ENCODE measurements at places on chromosomes 6 and 20.

GRCh38 chr6:37321101-37321500, 32.7 kb upstream of the RNF8 start:
- DNase-seq: no peak

DNA sequence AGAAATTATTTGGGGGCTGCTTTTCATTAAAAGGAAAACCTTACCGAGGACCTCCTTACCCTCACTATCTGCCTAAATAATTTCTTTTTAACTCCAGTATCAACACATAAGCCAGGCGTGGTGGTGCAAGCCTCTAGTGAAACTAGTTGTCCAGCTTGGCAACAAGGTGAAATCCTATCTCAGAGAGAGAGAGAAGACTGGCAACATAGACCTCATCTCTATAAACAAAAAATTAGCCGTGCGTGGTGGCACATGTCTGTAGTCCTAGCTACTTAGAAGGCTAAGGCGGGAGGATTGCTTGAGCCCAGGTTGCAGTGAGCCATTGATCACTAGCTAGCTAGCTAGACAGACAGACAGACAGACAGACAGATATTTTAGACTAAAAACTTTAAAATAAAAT, 92.5 kb downstream of the ARMC2 start:
- DNase-seq: no peak

DNA sequence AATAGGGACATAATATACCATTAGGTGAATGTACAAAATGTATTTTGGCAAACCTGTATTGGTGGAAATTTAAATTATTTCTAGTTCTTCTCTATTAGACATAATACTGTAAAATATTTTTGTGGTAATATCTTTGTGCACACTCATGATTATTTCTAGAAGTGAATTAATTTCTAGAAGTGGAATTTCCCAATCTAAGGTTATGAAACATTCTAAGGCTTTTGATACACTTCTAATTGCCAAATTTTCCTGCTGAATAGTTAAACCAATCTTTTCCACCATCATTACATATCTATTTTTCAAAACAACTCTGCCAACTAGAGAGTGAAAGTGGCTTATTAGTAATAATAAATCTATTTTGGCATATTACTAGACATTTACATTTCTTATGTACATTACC, 1.8 kb upstream of the CCND3 start:
- no peak for DNase-seq

GRCh38 chr6:84278321-84278998, 51.0 kb upstream of the CEP162 start:
- no peak for DNase-seq

- no peak for DNase-seq
Observed at GRCh38 chr6:3793545-3793944, 42.0 kb upstream of the PXDC1 start.

- no peak for DNase-seq
Observed at GRCh38 chr6:169968541-169969270, 217.3 kb downstream of the ERMARD start.

DNA sequence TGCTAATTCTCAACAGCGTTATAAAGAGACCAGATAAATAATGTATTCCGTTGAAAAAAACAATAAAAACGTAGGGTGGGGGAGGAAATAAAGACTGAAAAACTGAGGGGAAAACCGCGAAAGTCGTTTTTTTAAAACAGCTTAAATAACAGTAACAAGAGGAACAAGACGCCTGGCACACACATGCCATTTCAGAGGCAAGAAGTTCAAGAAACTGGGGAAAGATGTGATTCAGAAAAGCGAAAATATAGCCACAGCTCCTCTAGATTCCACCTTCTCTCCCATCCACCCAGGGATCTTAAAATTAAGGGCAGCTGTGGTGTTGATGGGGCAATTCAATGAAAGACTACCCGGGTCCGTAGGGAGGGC, 1.3 kb downstream of the EPB41L2 start:
- no peak for DNase-seq

DNA sequence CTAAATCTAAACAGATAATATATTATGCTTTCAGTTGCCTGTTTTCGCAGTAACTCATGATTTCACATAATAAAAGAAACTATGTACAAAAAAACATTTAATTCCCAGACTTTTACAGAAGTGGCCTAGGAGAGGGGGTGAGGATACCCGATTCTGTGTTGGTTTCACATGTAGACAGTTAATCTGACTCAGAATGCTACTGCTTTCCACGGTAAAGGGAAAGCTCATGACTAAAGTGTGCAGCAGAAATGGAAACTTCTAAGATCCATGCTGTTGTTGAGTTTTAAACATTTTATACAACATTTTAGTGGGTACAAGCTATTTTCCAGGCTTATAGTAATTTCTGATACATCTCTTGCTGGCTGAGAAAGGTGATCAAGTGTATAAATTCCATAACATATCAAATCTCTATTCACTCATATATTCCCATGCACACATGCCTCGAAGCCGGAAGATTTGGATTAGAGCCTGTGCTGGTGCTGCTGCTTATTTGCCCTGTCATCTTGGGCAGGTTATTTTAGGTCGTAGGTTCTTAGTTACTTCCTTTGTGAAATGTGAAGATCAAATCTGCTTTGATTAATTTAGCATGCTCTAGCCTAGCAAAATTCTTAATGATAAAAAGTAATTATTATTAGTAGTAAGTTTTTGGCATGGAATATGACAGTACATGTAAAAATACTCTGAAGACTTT, 896.7 kb upstream of the MAP3K7 start:
- DNase-seq: no peak

DNA sequence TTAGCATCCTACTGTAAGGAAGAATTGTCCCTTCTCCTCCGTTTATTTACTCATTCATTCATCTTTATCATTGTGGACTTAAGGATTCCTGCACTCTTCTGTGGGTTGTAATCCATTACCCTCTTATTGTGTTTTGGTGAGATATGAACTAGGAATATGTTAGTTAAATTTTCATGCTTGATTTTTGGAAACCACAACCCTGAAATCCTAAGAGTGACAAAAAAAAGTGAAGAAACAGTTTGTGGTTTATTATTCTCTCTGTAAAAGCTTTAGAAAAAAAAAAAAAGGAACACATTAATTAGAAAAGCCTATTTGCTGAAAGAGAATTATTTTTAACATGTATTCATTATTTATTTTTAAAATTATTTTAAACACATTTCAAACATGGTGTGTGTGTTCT, 36.7 kb upstream of the INSM1 start:
- no peak for DNase-seq

GRCh38 chr6:167575158-167575696, 250.3 kb downstream of the TTLL2 start:
- DNase-seq: no peak

DNA sequence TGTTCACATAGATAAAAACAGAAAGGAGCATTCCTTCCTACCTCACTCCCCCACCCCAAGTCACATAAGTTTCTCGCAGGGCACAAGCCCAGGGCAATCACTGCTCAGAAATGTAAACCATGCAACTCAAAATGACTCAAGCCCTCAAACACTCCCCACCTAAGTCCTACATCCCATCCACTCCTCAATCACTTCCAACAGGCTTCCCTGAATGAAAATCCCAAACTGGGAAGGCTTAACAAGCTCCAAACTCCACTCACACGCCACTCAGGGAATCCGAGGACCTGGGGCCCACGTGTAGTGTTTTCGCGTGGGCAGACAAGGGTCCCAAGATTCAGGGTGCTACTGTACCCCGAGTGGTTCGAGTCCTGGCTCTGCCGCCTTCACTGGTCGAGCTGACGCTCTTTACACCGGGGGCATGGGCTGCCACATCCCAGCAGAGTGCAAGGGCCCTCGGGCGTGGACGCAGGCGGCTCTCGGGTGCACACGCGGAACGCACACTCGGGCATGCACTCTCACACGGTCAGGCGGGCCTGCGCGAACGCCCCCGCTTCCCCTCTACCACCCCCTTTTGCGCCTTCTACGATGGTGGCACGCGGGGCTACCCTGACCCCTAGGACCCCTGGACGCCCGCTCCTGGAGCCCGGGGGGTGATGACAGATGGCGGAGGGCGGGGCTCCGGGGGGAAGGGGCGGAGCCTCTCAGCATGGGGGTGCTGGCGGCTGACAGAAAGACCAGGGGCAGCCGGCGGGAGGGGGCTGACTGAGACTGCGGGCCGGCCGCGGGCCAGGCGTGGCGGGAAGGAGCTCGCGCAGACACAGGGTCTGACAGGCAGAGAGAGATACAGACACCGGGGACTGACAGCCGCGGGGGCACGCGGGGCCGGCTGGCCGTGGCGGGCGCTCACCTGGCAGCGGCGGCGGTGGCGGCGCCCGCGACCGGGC, 657 bp downstream of the ZHX3 start:
- peak; percentile 81 for DNase-seq

- no peak for DNase-seq
Observed at GRCh38 chr20:40232273-40232672, 456.8 kb downstream of the MAFB start.

DNA sequence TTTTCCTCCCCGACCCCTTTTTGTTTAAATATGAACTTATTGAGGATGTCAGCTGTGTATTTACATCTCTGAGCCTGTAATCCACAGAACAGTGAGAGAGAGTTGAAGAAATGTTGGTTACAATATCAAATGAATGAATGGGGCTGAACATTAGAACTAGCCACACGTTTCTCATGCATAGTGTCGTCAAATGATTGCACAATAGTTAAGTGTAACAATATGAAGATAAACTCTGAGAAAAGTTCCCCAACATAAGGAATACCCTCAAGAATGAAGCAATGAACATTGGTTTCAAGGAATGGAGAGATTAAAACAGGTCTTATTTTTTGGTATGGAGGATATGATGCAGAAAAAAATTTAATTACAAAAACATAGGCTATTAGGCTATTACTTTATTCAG, 100.5 kb upstream of the DTNBP1 start:
- DNase-seq: no peak

- DNase-seq: no peak
Observed at GRCh38 chr20:51876313-51876940, 74.1 kb upstream of the SALL4 start.

DNA sequence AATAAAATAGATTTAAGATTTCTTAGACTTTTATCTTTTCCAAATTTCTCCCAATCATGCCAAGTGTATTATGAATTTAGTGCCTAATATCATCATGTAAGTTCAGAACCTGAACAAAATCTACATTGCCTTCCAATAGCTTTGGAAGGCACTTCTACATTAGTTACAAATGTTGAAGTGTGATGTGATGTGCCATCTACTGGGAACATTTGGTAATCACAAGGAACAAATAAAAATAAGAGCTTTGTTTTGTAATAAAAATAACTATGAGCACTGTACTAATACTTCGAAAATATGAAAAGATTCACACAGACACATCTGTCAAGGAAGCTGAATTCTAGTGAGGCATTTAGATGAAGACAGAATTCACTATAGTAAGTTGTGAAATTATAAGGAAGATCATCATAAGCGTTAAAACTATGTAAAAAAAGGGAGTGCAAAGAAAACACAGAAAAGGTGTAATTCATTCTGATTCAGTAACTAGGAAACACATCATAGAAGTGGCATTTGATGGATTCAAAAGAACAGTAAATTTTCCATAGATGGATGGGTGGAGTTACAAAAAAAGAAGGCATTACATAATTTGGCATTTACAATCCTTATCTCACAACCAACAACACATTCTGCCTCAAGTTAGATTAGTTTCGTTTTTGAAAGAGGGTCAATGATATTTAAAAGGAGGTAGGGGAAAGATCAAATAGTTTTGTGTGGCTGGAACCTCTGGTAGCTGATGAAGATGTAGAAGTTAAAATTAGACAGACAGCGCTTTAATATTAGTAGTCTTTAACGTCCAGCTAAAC, 161.0 kb downstream of the ASCC3 start:
- DNase-seq: peak; percentile 37

GRCh38 chr6:155010940-155011339, 15.8 kb downstream of the TIAM2 start:
- no peak for DNase-seq

DNA sequence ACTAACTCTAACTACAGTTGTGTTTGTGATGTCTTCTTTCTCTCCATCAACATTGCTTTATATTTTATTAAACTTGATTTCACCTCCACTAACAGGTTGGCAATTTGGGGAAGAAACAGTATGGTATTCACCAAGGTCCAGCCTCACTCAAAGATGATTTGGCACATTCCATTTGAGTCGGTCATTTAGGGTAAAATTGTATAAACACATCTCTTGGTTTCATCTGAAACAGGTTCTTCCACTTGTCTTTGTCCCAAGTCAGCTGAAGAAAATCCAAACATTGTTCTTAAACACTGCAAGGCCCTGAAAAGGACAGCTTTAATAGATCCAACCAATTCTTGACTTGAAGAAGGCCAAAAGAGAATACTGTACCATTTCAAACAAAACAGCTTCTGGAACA, 104.9 kb upstream of the NT5E start:
- DNase-seq: no peak

- no peak for DNase-seq
Observed at GRCh38 chr20:44589537-44589936, 7.2 kb downstream of the PKIG start.

- DNase-seq: no peak
Observed at GRCh38 chr6:34924831-34925625, 36.0 kb downstream of the ANKS1A start.

- no peak for DNase-seq
Observed at GRCh38 chr6:150099953-150100352, 31.0 kb upstream of the ULBP3 start.

DNA sequence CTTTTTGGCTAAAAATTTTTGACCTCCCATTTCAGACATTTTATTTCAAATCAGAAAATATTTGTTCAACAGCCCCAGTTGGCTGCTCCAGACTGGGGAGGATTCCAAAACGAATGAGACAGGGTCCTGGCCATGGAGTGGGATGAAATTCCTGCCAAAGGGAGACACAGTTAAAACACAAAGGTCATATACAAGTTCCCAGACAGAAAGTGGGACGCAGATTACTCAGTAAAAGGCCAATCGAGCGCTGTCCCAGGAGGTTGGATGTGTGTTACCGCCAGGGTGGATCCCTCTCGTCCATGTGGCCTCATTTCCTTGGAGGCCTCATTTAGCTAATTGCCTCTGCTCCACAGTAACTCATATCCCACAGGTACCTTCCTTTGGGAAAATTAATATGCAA, 41.8 kb upstream of the NNAT start:
- DNase-seq: no peak

All from CD4-positive, alpha-beta T cell treated with Interleukin-10 for 1 hour (primary cell).